H9 (cell line): ENCODE measurements at places on chromosomes 3 and 15.

- no peak for DNase-seq
Observed at GRCh38 chr3:43262194-43262593, 24.1 kb upstream of the SNRK start.

DNA sequence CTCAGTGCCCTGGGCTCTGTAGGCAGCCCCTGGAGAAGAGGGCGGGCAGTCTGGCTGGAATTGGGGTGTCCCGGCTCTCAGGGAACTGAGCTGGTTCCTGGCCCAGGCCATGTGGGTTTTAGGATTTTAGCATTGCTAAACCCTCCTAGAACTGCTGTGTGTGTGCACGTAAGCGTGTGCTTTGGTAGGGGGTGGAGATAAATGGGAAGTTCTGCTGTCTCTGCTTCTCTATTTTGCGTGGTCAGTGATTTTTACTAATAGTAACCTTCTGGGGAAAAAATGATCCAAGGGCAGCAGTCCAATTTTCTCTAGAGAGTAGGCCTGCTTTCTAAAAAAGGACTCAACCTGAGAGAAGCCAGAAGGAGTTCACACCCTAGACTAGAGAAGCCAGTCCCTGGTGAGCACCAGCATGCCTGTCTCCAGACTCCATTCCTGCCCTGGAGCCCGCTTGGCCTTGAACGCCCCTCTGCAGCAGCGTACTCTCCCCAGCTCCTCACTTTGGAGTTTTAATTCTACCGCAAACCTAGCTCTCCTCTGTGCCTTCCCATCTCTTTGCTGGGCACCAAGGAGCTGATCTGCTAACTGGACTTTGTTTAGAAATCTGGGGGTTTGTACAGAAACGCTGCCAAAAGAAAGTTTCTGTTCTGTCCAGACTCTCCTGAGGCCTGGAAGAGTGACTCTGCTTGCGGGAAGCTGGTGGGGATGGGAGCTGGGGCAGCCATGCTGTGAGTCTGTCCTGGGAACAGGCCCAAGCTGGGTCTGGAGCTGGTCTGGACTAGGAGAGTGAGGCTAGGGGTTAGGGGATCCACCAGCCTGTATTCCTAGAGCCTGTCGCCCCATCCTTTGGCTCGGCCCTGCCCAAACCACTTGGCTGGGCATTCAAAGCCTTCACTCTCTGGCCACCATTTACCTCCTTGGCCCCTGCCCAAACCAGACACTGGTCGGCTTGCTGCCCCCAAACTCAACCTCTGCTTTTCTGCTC, 19.7 kb downstream of the CORO2B start:
- DNase-seq: no peak

GRCh38 chr15:26287381-26287780, 424.3 kb upstream of the ATP10A start:
- DNase-seq: no peak

- no peak for DNase-seq
Observed at GRCh38 chr3:9339761-9340471, 22.9 kb upstream of the THUMPD3 start.

DNA sequence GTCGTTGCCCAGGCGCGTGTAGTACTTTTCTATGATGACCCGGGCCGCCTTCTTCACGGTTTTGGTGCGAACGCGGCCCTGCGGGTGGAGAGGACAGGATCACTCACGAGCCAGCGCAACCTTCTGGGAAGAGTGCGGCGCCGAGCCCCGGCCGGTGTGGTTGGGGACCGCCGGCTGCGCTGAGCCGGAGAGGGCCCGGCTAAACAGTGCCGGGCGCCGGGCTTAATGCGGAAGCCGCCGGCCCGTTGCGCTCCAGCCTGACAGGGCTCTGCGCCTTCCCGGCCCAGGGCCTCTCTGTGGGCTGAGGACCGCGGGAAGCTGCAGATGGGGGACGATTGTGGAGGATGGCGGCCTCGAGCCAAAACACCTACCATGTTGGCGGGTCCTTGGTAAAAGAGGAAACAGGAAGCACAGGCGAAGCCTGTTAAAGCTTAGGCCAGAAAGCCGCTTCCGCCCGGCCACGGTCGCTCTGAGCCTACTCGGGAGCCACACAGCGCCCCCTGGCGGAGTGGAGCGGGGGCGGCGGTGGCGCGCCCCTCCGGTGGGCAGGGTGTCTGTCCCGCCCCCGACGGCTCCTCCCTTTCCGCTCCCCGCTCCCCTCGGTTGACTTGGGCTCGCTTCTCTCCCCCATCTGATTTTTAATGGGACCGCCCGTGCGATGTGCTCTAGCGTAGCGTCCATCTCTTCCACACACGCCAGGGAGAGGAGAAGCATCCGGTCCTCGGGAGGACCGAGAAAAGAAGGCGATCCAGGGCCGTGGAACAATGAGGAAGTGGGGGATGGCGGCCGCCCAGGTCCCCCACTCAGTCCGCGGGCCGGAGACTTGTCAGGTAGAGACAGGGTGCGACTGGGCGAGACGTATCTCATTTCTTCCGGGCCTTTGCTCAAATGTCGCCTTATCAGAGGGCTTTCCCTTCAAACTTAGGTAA, at the start of gene RPS17:
Gene RPS17 (minus strand): TSS at position 403 of the 929 bp plus-strand sequence. CDS start 29 bp downstream, at position 374.
- DNase-seq: peak; percentile 96

- no peak for DNase-seq
Observed at GRCh38 chr3:87044846-87045245, 53.9 kb upstream of the VGLL3 start.

DNA sequence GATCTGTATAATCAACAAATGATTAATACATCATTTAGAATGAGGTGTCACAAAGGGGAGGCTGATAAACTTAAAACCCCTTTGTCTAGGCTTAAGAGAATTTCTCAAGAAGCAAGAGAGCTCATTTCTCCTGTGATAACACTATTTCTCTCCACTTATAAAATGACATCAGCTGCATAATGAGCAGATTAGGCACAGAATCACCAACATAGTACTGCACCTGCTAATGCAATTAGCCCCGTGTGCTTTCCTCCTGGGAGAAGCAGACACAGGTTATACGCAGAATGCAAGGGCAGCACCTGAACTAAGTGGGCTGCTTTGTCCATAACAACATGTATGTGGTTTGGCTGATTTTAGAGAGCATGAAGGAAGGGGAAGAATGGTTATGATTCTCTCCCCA, 515.3 kb upstream of the CFAP20DC start:
- DNase-seq: no peak

GRCh38 chr3:194095464-194095863, 40.5 kb upstream of the HES1 start:
- DNase-seq: no peak

GRCh38 chr3:194631696-194632095, 1.5 kb downstream of the TMEM44 start:
- DNase-seq: no peak

DNA sequence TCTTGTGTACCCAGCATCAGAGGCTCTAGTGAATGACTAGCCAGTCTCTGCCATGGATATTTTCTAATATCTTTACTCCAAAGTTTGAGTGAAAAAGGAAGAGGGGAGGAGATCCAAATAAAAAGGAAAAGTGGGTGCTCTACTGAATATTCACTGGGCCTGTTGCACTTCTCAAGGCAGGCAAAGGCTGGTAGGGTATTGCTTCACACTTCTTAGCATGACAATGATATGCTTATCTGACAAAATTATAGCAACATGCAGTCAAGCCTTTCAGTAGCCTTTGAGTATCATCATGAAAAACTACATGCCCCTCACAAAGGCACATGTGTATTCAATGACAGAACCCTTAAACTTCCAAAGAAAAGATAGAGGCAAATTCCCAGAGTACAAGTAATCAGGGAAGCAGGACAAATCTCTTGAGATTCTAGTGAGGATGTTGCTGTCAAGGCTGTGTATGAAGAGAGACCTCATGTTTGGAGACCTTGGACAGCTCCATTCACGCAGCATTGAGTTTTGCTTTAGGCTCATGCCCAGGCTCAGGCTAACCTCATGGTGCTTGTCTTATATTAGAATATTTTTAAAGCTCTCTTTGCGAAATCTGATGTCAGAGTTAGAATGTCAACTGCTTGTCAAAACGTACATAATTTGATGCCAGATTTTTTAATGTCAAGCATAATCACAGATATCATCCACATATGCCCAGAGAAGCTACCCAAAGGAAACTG, 506.9 kb downstream of the OCA2 start:
- DNase-seq: no peak

DNA sequence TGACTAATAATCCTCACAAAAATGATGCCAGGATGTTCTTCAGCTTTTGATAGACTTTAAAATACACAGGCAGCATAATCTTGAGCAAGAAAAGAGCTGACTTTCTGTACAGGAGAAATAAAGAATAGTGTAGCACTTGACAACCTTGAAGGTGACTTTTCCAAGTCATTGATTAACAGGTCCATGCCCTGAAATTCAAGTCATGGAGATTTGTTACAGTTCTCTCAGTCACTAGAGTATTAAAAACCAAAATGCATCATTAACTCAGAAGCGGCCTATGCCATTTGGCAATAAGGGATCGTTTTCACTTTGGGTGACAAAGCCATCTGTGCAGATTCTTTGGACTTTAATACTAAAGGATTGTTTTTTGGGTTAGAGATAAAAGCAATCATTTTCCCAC, 692.7 kb upstream of the SGO1 start:
- DNase-seq: no peak

DNA sequence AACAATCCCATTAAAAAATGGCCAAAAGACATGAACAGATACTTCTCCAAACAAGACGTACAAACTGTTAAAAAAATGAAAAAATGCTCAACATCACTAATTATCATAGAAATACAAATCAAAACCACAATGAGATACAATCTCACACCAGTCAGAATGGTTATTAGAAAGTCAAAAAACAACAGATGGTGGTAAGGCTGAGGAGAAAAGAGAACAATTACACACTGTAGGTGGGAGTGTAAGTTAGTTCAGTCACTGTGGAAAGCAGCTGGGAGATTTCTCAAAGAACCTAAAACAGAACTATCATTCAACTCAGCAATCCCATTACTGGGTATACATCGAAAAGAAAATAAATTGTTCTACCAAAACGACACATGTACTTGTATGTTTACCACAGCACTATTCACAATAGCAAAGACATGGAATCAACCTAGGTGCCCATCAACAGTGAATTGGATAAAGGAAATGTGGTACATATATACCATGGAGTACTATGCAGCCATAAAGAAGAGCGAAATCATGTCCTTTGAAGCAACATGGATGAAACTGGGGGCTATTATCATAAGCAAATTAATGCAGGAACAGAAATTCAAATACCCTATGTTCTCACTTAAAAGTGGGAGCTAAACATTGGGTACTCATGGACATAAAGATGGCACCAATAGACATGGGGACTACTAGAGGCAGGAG, 51.5 kb downstream of the MYO1E start:
- DNase-seq: no peak

DNA sequence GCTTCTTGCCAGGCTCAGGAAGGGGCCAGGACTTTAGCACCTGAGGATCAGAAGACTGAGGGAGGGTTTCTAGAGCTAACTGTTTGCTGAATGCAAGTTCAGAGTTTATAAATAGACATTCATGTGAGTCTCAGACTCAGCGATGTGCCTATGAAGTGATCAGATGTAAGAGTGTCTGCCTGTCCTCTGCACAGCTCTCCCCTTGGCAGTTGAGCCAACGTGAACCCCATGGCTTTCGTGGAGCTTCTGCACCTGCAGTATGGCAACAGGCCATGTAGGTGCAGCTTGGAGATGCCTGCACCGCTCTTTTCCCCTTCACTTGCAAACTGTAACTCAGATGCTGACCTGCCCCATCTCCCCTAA, 141.9 kb downstream of the CHDH start:
- DNase-seq: peak; percentile 4

DNA sequence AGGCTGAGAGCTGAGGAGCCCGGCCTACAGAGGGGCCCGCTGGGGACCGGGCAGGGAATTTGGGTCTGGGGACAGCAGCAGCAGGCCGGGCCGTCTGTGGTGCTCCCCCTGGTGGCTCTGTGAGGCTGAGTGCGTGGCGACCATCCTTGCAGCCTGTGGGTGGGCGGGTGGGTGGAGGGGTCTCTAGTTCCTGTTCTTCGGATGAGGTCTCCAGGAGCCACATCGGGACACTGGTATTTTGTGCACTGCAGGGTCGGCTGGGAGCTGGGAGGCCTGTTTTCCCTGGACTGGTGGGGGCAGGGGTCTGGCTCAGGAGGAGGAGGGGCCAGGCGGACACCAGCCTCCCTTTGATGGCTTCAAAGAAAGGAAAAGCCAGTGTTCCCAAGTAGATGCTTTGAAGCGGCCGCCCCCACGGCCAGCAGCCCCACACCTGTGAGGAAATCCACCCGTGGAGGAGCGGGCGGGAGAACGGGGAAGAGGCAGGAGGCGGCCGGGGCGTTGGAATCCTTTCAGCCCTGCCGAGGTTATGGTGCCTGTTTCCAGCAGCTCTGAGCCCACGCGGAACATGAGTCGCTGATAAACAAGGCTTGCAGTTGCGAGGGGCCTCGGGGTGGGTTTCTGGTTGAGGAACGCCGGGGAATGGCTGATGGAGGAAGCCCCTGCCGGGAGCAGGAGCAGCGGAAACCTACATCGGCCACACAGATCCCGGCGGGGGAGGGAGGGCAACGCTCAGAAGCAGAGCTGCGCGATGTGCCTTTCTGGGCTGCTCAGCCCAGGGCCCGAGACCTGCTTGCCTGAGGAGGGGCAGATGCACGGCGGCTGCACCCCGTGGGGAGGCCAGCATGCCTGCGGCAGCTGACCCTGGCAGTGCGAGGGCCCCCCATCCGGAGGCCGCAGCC, 154.3 kb downstream of the NSMCE3 start:
- DNase-seq: peak; percentile 71

DNA sequence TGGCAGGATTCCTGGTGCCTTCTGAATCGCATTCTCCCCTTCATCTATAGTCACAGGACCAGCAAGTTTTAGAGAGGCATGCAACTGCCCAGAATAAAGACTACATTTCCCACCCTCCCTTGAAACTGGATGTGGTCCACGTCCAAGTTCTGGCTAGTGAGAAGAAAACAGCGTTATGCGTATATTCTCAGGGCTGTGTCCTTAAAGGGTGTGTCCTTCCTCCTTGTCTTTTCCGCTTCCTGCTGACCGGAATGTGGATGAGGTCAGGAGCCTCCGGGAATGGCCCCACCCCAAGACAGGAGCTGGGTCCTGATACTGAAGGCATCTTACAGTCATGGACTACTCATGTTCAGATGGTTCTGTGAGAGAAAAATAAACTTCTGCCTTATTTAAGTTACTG, 20.2 kb downstream of the CHST2 start:
- DNase-seq: no peak

GRCh38 chr3:60274646-60275045, 976.6 kb downstream of the FHIT start:
- no peak for DNase-seq
